ENCODE measurements at places on chromosomes 5 and 9.
A peak's percentile ranks its signal among the peaks of the same experiment; 100 is the strongest.

- DNase-seq = no peak
Measured at GRCh38 chr5:139177809-139178588, 20.2 kb downstream of the SIL1 start.

DNA sequence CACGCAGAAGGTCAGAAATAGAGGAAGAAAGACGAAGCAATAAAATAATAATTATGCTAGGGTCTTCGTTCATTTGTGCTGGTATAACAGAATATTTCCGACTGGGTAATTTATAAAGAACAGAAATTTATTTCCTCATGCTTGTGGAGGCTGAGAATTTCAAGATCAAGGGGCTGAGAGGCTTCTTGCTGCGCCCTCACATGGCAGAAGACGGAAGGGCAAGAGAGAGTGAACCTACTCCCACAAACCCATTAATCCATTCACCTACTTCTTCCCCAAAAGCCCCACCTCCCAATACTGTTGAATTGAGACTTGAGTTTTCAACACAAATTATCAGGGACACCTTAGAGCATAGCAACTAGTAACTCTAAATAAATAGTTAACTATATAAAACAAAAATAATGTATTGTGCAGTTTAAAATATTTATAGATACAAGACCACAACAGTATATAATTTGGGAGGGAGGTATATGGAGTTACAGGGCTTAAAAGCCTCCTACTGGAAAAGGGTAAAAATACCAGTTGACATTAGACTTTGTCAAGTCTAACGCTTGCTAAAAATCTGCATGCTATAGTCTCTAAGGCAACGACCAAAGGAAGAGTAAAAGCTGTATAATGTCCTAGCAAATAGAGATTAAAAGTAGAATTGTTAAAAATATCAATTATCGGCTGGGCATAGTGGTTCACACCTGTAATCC lies 40.3 kb upstream of the NAA35 start:
- peak; percentile 21 for DNase-seq

DNA sequence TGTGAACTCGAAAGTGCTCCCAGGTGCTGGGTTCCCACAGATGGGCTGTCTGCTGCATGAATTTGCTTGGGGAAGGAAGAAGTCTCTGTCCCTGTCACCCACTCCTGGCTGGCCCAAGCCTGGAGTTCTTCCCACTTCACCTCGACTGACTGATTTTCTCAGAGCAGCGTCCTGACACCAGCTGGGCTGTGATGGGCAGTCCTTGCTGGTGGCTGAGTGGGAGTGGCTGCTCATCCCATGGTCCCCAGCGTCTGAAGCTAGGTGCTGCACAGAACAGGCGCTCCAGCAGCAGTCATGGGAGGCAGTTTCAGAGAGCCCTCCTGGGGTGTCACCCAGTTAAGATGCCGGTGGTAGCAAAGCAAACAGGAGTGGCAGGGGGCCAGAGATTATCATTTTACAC lies 10.1 kb upstream of the NEURL1B start:
- no peak for DNase-seq

DNA sequence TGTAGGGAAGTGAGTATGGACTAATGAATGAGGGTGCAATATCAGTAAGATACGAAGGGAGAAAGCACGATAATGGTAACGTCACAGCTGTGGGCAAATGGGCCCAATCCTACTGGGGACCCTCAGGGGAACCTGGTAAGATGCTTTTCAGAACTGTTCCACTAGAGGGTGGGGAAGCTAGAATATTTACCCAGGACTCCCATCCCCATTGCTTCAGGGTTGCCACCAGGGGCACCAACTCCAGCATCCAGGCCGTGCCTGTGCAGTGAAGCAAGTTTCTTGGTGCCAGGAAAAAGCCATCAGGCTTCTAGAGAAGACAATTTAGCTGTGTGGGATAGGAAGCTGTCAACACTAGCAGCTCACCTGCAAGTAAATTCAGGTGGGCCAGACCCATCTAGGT lies 409.3 kb downstream of the AGTPBP1 start:
- DNase-seq = no peak

DNA sequence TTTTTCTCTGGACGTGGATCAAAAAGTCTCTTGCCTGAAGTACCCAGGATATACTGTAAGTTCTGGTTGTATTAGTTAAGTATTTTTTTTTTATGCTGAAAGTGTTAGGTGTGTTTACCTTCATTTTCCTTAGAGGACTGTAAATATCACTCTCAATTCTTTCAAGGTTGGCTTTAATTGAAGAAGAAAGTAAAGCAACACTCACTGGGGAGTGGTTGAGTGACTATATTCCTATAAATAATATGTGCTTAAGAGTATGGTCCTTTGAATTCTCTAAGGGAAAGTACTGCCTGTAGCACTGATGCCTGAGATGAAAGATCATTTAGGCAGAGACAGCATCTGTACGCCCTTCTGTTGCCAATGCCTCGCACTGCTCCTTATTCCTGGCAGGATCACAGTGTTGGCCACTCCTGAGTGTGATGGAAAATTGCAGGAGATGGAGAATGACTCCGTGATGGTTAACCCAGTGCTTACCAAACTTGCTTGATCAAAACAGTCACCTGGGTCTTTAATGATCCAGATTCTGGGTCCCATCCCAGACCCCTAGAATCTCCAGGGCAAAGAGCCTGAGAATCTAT lies 182.0 kb upstream of the MPDZ start:
- no peak for DNase-seq

GRCh38 chr5:99775189-99775588 lies 760.0 kb upstream of the FAM174A start:
- DNase-seq = no peak

GRCh38 chr9:28927691-28928090 lies 1354.4 kb upstream of the C9orf72 start:
- DNase-seq = no peak

GRCh38 chr9:88628114-88628513 lies 93.1 kb downstream of the NXNL2 start:
- no peak for DNase-seq

Data from naive thymus-derived CD4-positive, alpha-beta T cell (primary cell).